Esophagus mucosa (tissue), 1 donor: ENCODE measurements at places on chromosomes 5 and 9.

DNA sequence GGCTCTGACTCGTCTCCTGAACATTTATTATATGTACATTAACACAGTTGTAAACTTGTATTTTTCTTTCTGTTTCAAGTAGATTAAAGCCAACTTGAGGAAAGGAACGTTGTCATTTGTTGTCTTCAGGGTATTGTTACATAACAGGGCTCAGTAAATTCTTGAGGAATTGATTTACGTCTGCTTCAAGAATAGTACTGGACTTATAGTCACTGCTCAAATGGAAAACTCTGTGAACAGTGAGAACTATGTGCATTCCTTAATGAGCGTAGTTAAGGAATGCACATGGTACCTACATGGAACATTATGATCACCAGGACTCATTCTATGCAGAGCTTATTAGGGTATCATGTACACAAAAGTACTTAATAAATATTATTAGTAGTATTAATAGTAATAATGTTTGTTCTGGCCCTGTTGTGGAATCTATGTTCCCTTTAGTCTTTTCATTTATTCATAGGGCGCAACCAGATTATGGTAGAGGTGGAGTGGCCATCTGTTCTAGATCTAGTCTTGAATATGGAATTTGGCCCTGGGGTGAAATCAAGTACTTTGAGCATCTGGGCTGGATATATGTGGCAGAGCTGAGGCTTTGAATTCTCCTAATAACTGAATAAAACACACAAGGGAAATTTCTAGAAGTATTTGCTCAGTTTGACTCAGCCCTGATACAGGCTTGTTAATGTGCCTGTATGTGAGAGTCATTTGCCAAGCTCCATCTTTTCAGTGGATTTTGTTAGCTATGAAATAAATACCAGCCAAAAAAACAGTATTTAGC is 108.6 kb upstream of the SH3GL2 start:
- ATAC-seq = no peak

- peak; percentile 96 for ATAC-seq
Measured at GRCh38 chr5:6875376-6875775, 162.1 kb downstream of the TENT4A start.

DNA sequence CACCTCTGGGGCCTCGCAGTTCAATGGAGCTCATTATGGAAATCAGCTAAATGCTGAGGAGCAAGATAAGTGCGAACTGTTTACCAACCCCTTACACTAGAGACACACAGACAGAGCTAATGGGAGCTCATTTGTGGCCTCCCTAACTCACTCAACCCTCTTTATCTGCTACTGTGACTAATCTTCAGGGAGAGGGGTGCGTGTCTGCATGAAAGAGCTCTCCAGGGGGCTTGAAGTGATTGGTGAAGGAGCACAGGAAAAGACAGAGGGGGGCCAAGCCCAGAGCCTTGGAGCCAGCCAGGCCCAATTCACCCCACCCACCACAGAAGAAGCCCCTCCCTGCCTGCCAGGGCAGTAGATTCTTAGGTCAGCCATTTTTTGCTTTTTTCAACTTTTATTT is 466.8 kb upstream of the BRINP1 start:
- no peak for ATAC-seq

- no peak for ATAC-seq
Measured at GRCh38 chr9:124297915-124298645, 40.3 kb downstream of the NEK6 start.

DNA sequence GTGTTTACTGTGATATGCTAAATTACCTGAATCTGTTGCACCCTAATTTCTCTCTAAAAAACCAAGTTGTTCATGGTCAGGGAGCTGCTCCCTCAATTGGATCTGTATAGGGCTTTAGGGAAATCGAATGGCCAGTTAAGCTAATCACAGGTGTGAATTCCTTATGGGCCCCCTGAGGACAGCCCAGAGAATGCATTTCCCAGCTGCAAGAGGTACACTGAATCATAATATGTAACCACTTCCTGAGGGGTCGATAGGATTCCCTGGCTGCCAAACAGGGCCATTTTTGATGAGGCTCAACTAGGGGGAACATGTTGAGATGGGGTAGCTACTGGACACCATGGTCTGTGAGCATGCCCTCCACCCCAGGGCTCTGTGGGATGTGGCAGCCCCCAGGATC is 478.6 kb downstream of the CCDC171 start:
- ATAC-seq = no peak
